Inflammatory macrophage treated with lipopolysaccharide for 1 hour (primary cell): ENCODE measurements at places on chromosomes 7 and 10.

DNA sequence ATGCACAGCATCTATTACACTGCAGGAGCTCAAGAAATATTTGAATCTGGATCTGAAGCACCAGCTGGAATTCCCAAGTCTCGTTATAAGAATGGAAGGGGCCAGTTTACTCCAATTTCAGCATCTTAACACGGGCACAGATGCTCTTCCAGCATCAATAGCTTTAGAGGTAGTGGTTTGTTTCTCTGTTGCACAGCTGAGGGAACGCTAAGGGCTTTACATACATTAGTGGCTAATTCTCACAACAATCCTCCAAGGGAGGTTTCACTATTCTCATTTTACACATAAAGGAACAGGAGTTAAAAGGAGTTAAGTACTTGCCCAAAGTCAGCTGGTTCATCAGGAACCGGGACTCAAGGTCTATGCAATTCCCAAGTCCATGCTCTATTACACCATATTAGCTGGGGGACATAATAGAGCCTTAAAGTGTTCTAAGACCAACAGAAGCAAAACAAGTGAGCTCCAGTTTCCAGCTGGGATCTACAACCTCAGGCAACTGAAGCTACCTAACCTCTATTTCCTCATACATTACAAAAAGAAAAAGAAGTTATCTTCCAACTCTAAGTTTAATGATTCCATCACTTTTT is 9.9 kb downstream of the XPNPEP1 start:
- no peak for DNase-seq

DNA sequence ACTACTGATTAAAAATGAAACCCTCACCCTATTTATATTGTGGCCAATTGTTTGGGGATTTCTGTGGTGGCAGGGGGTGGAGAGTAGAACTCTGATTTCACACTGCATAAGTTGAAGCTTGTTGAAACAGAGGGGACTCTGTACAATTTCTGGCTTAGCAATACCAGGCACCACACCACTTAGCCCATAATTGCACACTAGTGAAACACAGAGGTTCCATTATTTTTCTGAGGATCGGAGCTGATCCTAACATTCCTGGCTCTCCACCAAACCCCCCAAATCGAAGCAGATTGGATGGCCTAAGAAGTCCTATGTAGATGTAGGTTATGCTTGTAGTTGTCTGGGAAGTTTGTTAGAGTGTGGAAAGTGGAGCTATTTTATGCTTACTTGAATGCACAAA is 47.0 kb downstream of the PTN start:
- DNase-seq, result no peak

- DNase-seq, result peak; percentile 40
Observed at GRCh38 chr7:94183289-94183749, 179.2 kb upstream of the BET1 start.

DNA sequence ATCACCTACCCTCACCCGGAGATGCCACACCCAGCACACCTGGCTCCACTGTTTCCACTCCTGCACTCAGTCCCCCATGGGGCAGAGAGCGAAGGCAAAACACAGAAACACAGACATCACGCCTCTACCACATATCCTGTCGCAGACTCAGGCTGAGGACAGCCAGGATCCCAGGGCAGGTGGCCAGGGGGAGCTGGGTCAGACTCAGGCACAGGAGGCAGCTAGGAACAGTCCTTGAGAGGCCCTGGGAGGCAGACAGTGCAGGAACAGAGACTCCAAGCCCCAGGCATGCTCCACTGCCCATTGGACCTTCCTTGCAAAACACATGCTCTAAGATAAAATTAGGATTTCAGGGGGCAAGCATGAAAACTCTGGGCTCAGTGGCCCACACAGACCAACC is 154.4 kb upstream of the C7orf33 start:
- DNase-seq, result no peak

GRCh38 chr7:140439359-140439758 is 35.5 kb downstream of the RAB19 start:
- no peak for DNase-seq

DNA sequence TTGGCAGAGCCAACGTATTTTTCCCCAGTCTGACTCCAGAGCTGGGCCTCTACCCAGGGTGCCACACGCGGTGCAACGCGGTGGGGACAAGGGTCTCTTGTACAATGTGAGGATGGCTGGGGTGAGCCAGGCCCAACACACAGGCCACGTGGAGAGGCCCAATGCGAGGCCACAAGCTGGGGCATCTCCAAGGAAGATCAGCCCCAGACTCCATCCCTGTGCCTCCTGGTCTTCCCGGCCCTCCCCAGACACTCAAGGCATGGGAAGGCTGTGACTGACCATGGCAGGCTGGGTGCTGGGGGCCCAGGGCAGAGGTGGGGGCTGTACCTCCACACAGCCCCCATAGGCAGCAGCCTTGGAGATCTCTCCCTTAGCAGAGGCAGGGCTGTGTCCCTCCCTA is 135.3 kb upstream of the FAM20C start:
- DNase-seq, result no peak

DNA sequence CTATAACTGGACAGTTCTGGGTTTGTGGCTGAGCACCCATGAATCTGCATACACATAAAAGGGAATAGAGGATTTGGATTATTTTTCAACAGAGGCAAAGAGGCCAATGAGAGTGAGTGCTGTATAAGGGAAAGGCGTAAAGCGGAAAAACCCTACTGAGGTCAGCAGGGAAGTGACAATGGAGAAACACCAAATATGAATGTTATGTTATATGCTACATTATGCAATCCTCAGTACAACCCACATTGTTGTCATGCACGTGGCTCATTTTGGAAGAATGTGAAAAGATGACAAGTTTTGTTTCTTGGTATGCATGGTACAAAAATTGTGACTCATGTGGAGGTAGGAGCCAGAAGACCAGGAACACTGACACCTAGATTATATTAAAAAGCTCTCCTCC is 113.6 kb upstream of the AMPH start:
- DNase-seq, result peak; percentile 71

- no peak for DNase-seq
Observed at GRCh38 chr7:142874837-142875236, 10.7 kb downstream of the TRPV6 start.
